ENCODE measurements at places on chromosomes 16 and 17.

- DNase-seq, result no peak
Measured at GRCh38 chr16:84324434-84325262, 30.0 kb downstream of the WFDC1 start.

GRCh38 chr16:4208341-4208751 lies 33.5 kb downstream of the SRL start:
- DNase-seq, result no peak

DNA sequence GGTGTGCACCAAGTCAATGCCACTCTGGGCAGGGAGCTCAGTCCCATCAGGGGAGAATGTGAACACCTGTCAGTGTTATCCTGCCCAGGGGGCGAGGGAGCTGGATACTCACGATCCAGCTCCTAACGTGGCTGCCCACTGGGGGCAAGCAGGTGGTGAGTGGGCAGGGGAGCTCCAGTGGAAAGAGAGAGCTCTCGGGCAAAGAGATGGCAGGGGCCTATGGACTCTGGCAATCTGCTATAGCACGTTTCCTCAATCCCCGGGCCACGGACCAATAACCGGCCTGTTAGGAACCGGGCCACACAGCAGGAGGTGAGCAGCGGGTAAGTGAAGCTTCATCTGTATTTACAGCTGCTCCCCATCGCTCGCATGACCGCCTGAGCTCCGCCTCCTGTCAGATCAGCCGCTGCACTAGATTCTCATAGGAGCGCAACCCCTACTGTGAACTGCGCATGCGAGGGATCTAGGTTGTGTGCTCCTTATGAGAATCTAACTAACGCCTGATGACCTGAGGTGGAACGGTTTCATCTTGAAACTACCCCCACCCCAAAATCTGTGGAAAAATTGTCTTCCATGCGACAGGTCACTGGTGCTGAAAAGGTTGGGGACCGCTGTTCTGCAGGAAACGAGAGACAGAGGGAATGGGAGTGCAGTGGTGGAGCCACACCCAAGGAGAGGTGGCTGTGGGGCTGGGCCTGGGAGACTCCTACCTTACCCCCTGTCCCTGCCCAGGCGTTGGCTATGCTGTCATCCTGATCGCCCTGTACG lies 15.6 kb downstream of the SLC6A2 start:
- no peak for DNase-seq

DNA sequence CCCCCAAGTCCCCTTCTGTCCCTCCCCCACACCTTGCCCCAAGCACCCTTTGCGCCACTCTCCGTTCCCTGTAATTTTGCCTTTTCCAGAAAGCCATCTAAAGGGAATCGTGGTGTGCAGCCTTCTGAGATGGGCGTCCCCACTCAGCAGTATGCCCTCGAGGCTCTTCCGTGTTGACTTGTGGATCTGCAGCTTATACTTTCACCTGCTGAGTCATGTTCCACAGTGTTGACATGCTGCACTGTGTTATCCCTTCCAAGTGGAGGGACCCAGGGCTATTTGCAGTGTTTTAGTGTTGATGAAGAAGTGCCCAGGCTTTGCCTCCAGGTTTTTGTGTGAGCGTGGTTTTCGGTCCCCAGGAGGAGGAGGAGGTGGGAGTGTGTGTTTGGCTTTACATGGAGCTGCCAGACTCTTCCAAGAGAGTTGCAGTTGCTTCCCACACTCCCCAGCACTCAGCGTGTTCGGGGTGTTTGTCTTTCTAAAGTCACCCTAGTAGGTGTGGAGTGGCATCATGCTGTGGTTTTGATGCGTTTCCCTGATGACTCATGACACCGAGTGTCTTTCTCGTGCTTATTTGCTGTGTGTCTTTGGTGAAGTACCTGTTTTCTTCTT lies 32.1 kb upstream of the JPT2 start:
- DNase-seq, result no peak

GRCh38 chr16:78004517-78004916 lies 17.8 kb upstream of the CLEC3A start:
- DNase-seq, result no peak

- DNase-seq, result no peak
Measured at GRCh38 chr16:55189224-55189623, 134.8 kb upstream of the IRX6 start.

DNA sequence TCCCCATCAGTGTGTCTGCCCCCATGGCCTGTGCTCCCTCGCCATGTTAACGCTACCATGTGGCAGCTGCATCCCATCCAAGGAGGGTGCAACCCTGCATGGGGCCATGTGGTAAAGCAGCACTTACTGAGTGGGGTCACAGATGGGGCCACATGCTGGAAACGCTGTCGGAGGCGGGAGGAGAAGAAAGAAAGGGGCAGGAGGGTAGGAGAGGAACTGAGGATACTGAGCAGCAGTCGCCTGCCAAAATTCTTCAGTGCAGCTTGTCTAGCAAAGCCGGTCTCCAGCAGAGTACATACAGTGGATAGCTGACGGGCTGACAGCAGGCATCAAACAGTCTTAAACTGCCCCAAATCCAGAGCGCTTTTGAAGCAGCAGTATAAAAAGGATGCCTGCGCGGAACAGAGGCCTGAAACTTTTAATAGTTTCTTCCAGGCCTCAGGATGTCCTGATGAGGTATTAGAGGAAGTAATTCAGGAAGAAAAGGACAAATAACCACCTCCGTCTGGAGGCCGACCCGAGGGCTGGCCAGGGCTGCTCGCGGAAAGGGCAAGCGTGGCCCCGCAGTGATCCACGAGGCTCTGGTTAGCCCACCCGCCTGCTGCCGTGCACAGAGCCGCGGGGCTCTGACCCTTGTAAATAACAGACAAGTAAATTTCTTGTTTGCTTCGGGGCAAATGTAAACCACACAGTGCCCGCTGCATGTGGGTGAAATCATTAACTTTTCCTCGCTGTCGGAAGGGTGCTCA lies 149.0 kb downstream of the CCDC182 start:
- DNase-seq, result peak; percentile 46

DNA sequence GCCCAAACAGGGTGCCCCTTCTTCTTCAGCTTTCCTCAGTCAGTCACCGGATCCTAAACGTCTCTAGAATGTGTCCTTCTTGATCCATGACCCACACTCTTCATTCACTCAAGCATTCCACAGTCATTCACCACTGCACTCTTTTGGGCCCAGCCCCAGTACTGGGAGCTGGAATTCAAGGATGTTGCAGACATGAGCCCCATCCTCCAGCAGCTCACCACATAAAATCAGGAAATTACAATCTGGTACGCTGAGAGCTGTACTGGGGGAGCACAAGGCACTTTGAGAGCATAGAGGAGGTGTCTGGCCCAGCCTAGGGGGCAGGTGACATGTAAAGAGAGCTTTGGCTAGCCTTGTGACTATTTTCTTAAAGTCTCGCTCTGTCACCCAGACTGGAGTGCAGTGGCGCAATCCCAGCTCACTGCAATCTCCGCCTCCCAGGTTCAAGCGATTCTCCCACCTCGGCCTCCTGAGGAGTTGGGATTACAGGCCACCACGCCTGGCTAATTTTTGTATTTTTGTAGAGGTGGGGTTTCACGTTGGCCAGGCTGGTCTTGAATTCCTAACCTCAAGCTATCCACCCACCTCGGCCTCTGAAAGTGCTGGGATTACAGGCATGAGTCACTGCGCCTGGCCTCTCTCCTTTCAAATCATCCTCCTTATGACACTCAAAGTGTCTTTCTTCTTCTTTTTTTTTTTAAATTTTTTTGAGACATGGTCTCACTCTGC lies 18.7 kb downstream of the CES4A start:
- no peak for DNase-seq

All from lung microvascular endothelial cell (primary cell).